Activated CD4-positive, CD25-positive, alpha-beta regulatory T cell (primary cell): ENCODE measurements at places on chromosomes 7 and 10.
A peak's percentile ranks its signal among the peaks of the same experiment; 100 is the strongest.

DNA sequence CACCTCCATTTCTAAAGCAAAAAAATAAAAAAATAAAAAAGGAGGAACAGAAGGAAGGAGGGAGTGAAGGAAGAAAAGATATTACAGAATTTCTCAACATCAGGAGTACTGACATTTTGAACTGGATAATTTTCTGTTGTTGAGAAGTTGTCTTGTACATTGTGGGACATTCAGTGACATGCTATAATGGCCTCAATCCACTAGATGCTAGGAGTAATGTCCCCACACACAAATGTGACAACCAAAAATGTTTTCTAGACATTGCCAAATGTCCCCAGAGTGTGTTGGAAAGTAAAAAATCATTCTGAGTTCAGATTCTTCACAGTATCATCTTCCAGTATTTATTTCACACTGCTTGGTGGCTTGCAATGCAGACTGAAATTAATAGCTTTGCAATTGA, 6.5 kb downstream of the ZNF438 start:
- DNase-seq, result no peak

DNA sequence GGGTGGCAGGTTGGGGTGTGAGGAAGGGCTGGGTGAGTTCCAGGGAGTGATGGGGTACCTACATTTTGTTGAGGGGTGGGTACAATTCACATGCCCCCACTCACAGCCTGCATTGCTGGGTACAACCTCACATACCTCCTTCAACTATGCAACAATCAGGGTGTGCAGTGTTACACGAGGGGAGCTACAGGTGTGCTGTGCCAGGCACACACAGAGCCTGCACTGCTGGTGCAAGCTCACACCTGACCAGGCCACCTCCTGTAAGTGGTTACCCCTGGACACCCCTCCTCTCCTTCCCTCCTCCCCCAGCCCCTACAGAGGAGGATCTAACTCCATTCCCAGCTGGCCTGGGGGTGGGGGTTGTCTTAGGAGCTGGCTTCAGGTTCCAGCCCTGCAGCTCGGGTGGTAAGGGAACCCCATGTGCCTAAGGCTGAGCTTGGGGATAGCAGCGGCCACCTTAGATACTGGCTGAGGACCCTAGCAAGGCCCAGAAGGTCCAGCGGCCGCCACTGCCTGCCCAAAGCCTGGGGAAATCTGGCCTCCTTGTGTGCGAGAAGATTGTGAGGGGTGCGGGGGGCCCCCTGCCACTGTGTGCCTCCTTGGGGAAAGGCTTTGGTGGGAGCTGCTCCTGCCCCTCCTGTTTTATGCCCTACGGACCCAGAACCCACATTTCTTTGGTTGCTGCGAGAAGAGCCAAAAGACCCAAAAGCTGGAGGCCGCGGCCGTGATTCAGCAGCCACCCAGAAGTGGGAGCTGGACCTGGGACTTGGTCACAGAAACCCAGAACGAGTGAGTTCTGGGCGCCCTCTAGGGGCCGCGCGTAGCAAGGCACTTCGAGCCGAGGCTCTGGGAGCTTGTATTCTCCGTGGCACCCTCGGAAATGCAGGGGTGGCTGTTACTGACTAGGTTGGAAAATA, 10.8 kb downstream of the TLX1 start:
- DNase-seq, result peak; percentile 76

DNA sequence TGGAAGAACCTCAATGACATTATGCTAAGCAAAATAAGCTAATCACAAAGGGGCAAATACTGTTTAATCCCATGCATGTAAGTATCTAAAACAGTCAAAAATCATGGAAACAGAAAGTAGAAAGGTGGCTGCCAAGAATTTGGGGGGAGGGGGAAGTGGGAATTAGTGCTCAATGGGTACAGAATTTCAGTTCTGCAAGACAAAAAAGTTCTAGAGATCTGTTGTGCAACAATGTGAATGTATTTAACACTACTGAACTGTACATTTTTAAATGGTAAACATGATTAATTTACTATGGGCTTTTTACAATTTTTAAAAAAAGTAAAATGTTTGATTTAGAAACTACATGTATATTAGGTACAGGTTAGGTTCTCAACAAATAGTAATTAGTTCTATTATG, 11.9 kb downstream of the EZH2 start:
- DNase-seq, result no peak

GRCh38 chr10:123062726-123063125, 53.9 kb downstream of the ACADSB start:
- no peak for DNase-seq

GRCh38 chr10:60293581-60294175, 96.0 kb downstream of the ANK3 start:
- DNase-seq, result no peak

DNA sequence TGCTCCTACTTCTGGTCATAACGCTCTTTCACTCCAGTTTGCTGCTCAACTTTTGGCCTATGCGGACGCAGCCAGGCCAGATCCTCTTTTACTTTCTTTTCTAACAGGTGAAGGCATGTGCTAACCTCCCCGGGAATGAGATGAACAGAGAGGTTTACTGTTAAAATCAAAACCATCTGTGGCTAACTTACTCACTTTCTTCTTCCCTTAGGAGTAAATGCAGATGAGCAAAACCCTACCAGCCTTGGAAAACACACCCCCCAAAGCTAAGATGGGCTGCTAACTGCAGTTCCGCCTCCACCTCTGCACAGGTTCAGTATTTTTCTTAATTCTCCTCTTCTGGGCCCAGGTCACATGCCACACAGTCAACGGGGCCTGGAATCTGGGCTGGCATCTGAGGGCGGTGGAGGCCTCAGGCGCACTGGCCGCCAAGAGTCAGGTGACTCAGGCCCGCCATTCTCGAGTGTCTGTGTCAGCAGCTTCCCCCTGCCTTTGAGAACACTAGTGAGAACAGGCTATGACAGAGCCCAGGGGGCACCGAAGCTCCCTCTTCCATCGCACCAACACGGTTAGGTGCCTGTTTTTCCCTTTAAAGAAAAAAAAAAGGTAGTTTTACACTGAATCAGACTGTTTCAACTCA, 11.1 kb downstream of the FAM53B start:
- DNase-seq, result peak; percentile 36

GRCh38 chr10:132703419-132704007, 82.4 kb downstream of the NKX6-2 start:
- no peak for DNase-seq
